ENCODE measurements at places on chromosomes 5 and 9.

DNA sequence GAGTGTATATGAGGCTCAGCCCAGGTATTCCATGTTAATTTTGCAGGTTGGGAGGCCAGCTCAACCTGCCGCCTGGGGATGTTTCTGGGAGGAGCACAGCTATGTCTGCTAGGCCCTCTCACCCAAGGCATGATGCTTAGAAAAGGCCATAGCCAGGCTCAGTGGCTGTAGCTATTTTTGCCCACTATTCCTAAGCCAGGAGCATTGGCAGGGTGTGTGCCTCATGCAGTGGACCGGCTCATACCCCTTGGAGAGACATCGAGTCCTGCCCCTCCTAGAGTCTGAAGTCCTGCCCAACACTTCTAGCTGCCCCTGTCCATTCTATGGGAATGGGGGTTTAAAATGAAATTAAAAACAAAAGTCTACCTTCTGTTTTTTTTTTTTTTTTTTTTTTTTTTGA, 22.3 kb downstream of the ADCY2 start:
- DNase-seq = no peak

DNA sequence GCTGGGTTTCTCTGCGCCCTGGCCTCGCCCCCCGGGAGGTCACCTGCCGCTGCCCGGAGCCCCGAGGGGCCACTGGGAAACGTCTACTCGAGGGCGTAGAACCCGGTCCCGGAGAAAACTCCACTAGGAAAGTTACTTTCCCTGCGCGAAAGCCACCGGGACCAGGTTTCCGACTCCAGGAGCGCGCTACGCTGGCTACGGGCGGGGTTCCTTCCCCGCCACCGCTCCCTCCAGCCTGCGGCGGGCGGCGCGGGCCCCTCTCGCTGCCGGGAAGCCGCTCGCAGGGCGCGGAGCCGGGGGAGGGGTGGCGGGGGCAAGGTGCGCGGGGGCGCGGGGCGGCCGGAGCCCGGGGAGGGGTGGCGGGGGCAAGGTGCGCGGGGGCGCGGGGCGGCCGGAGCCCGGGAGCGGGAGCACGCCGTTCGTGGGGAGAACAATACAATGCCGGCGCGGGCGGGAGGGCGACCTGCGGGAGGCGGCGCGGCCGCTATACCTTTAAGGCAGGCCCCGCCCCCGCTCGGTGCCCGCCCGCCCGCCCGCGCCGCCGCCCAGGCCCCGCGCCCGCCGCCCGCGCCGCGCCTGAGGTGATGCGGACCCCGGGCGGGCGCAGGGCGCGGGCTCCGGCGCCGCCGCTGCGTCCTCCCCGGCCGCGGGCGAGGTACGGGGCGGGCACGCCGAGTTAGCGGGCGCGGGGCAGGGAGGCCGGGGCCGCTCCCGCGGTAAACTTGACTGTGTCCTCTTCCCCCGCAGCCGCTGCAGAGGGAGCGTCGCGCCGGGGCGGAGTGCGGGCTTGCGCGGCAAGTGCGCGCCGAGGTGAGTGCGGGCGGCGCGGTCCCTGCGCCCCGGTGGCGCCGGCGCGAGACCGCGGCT, 278.1 kb downstream of the AOPEP start:
- DNase-seq = peak; percentile 14

DNA sequence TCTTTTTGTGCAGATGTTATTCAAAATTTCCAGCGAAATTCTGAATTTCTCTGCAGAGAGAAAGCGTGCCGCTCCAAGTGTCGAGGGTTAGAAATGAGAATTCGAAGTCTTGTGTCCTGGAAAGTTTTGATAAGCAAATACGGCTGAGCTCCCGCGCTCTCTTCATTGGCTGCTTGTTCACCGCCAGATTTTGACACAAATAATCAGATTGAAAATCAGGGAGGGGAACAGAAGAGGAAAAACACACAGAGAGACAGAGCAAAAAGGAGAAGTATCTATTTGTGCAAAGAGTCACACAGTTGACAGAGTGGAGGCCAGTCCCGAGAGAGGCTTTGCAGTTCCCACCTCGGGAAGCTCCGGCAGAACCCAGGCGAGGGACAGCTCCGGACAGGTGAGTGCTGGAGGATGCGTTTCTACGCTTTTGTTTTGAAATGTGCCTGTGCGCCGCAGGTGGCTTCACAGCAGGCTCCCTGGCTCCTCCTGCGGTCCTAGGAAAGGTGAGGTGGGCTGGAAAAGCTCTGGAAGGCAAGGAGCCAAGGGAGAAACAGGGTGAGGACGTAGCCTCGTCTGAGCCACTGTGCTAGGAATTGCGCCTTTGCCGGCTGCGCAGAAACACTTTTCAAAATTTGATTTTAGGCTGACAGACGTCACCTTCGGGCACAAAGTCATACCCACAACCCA, at the start of gene GFI1B:
TSS of gene GFI1B (plus strand) at position 244 of the 681 bp plus-strand sequence. CDS start 7,985 bp downstream, outside the sequence.
- no peak for DNase-seq

DNA sequence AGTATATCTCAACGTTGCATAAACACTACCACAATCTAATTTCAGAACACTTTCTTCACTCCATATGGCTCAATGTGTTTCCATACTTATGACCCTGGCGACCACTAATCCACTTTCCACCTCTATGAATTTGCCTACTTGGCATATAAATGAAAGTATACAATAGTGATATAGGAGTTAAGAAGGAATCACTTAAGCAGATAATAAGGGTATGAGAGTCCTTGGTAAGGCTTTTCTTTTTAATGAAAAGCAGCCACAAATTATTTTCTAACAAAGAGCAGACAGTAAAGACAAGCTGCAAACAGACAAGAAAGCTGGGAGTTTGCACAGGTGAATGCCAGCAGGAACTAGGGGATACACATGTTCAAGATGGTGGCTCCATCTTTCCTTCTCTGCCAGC, 615.1 kb upstream of the NUDT12 start:
- no peak for DNase-seq

DNA sequence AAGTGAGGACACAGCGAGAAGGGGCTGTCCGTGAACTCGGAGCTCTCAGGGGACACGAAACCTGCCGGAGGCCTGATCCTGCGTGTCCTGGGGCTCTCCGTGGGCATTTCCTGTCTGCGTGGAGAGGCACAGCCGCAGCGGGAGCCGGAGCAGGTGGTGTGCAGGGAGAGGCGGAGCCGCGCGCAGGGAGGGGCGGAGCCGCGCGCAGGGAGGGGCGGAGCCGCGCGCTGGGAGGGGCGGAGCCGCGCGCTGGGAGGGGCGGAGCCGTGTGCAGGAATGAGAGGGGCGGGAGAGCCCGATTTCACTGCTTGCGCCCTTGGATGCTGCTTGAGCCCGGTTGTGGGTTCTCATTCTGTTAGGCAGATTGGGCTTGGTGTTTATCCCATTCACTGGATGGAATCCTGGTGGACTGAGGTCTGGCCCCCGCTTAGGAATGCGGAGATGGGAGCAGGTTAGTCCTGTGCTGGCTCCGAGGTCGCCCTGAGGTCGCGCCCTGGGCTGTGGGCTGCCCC, 26.7 kb downstream of the NDUFS6 start:
- DNase-seq = peak; percentile 20

DNA sequence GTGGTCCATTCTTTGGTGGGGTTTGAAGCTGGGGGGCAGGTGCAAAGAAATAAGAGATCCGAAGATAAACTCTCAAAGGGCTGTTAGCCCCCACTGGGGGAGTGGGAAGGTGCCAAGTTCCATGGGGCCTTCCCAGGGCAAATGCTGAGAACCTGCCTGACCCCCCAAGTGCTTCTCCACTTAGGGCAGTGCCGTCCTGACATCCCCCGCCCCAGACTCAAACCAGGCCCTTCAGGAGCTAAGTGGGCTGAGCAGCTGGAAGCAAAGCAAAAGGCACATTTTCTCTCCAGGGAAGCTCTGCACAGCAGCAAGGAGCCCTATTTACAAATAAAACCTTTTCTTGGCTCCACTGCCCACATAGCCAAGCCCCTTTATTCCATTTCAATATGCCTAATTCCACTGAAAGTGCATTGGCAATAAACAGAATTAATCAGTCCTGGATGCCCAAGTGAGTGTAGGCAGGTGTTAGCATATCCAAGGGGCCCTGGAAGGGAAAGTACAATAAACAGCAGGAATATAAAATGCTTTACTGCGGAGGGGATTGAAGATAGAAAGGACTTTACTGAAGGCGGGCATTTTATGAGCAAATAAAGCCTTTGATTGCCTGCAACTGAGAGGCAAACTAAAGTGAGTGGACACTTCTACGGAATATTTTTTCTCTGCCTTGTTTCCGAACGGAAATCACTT, 44.6 kb downstream of the WHRN start:
- no peak for DNase-seq

DNA sequence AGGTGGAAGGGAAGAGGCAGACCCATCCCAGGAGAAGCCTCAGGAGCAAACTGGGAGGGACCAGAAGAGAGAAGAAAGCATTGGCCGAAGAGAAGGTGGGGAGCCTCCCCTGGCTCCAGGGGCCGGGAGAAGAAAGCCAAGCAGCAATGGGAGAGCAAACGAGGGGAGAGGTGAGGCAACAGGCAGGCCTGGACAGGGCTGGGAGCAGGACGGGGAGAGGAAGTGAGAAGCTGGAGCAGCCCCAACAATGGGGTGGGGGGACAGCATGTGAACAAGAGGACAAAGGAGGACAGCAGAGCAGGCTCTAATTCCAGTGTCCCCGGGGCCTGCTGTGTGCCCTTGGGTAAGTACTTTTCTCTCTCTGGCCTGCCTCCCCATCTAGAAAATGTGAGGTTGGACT, 115.3 kb downstream of the PSD2 start:
- DNase-seq = no peak

GRCh38 chr9:77935974-77936373, 95.6 kb downstream of the GNAQ start:
- no peak for DNase-seq

GRCh38 chr9:77978086-77978781, 53.4 kb downstream of the GNAQ start:
- no peak for DNase-seq

DNA sequence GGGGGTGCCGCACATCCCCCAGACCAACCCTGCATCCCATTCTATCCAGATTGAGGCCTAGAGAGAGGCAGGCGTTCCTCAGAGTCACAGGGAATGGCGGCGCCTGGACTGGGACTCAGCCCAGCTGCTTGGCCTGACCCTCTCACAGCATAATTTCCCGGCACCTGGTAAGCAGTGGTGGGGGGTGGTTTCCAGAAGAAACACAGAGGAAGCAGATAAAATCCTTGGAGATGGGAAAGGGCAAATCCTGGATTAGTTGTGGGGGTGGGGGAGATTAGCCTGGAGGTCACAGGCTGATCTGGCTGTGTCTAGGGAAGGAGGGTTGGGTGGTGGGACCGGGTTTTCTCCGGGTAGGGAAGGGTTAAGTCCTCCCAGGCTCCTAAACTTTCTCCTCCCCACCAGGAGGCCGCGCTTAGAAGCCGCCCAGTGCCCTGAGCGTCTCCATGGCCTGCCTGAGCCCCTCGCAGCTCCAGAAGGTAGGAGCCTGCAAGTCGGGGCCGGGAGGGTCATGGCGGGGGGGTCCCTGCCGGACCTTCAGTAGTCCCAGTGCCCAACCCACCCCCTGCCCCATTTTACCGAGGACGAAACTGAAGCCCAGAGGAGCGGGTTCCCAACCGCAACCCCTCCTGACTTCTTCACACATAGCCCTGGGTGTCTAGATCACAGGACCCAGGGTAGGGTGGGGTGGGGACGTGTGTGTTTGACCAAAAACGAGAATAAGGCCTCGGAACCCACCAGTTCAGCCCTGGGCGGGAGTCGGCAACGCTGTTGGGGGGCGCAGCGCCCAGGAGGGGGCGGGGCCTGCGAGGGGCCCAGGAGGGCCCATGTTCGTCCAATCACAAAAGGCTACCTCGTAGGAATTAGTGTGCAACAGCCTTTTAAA, 1.3 kb downstream of the PHYHD1 start:
- no peak for DNase-seq

GRCh38 chr5:135745897-135746500, 88.5 kb upstream of the SLC25A48 start:
- DNase-seq = no peak

GRCh38 chr9:22622815-22623214, 176.2 kb downstream of the DMRTA1 start:
- DNase-seq = no peak

GRCh38 chr5:153565822-153566221, 75.4 kb downstream of the GRIA1 start:
- no peak for DNase-seq

- DNase-seq = no peak
Observed at GRCh38 chr5:539469-540070, 15.3 kb upstream of the SLC9A3 start.

- DNase-seq = no peak
Observed at GRCh38 chr5:95883185-95884016, 60.9 kb upstream of the GLRX start.

DNA sequence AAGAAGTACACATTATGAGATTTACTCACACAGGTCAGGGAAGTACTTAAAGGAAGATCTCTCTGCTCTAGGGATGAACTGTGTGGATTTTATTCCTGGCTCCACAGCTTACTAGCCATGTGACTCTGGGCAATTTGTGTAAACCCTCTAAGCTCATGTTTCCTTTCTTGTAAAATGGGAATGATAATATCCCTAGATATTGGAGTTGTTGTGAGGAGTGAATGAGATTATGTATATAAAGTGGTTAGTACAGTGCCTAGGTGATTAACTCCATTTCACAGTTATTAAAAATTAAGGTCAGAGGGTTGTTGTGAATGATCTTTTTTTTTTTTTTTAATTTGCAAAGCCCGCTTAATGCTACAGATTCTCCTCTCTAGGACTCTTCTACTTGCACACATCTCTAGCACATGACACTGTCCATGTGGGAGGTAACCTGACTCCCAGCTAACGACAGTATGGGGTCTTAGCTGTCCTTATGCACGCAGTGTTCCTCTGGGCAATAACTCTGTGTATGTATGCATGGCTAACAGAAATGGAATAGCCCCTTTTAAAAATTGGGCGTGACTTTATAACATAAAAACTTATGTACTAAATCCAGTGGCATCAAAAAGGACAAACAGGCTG, 23.9 kb upstream of the MYOT start:
- DNase-seq = no peak

DNA sequence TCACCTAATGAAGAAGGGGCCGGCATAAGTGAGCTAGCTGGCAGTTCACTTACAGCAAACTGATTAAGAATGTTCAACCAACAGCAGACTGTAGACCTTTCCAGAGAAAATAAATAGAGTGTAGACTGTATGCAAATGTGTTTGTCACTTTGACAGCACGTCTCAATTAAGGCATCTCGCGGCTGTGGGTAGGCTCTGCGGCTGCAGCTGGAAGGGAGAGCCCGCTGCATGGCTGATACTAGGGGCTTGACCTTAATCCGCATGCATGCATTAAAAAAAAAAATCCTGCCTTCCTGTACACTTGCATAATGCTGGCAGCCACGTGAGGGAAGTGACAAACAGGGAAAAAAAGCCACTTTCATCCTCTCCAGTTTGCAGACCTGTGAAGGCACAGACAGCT, 82.3 kb downstream of the CRB2 start:
- no peak for DNase-seq

GRCh38 chr5:102716017-102716416, 39.1 kb upstream of the PAM start:
- no peak for DNase-seq

GRCh38 chr5:148855249-148856008, 29.0 kb downstream of the ADRB2 start:
- DNase-seq = no peak

DNA sequence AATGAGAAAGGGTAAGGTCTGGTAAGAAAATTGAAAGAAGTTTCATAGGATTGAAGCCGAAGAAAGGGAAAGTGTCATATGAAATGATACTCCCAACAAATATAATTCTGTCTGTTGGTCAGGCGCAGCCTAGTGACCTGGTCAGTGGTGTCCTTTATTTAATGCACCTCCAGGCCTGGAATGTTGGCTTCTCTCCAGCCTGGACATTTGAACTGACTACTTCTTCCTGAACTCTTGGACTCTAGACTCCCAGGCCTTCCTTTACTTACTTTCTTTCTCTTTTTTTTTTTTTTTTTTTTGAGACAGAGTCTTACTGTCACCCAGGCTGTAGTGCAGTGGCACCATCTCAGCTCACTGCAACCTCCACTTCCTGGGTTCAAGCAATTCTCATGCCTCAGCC, 1381.5 kb upstream of the WWC1 start:
- no peak for DNase-seq

GRCh38 chr9:80144856-80145255, 573.1 kb downstream of the TLE4 start:
- no peak for DNase-seq

Measured in naive thymus-derived CD4-positive, alpha-beta T cell (primary cell).